Type B pancreatic cell (in vitro differentiated cells): ENCODE measurements at places on chromosomes 2 and 18. TPM values are rescaled to one million over a fixed set of nuclear protein-coding genes. Genes with fewer than 3 reads are reported as not detected.

DNA sequence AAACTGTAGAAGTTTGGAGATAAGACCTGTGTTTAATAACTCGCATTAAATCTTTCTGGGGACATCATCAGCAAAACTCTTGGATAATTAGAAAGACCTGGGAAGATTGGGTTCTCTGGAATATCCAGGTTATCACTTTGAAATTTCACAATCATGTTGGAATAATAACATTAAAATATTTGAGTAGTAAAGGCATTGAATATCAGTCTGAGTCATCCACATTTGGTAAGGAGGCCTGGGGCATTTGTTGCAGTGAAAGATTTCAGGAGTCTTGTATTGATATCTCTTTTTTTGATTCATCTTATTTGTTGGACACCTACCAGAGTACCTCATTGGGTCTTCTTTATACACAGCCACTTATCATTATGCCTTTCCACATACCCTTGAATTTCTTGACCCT lies 95.9 kb downstream of the EPB41L5 start:
- no peak for DNase-seq

GRCh38 chr2:7849531-7849930 lies 832.3 kb upstream of the ID2 start:
- DNase-seq = no peak

DNA sequence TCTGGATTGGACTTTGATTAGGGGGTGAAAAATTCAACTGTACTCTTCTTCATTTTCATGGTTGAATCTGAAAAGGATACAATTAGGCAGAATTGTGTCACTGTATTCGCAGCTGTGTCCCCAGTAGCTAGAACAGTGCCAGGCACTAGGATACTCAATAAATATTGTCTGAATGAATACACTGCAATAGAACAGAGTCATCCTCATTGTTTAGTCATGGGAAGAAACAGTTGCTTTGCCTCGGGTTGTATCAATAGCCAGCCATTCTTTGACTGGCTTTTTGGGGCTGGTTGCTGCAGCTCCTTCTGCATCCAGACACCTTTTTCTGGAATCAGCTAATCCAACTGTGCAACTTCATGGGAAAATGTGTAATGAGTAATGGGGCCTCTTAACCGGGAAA lies 18.1 kb upstream of the DYNC1I2 start:
- no peak for DNase-seq

GRCh38 chr2:132669908-132670495 lies at the start of gene LYPD1:
LYPD1 (minus strand) TSS chr2:132670205; CDS start chr2:132669932, 273 bp downstream.
- DNase-seq = no peak

- DNase-seq = no peak
Observed at GRCh38 chr2:72367530-72368225, 220.0 kb upstream of the CYP26B1 start.

The RTP5 gene
- not detected in 2 replicates for total RNA-seq

The RAB27B gene
- 9.3 and 9.4 TPM in 2 replicates for total RNA-seq
